ENCODE measurements at places on chromosomes 7 and 10.

GRCh38 chr10:13089345-13089744 is 10.6 kb upstream of the OPTN start:
- no peak for DNase-seq

GRCh38 chr7:3866277-3866676 is 565.2 kb downstream of the SDK1 start:
- no peak for DNase-seq

- no peak for DNase-seq
Measured at GRCh38 chr7:135825406-135825805, 76.8 kb upstream of the FAM180A start.

GRCh38 chr10:74406006-74406405 is 255.0 kb downstream of the ADK start:
- no peak for DNase-seq

DNA sequence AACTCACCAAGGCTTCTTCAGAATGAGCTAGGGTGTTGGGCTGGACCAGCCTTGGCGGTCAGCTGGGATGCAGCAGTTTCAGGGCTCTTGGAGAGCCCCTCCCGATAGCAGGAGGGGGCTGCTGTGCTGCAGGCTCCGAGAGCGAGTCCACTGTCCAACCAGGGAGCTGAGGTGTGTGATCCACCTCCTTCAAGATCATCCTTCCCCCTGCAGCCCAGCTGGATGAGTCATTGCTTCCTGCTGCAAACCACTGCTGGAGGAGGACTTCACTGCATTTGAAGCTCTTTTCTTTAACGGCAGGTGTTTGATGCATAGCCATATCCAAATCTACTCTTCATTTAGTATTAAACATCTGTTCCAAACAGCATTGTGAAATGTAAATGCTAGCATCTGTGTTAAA is 54.2 kb upstream of the EBF3 start:
- no peak for DNase-seq

DNA sequence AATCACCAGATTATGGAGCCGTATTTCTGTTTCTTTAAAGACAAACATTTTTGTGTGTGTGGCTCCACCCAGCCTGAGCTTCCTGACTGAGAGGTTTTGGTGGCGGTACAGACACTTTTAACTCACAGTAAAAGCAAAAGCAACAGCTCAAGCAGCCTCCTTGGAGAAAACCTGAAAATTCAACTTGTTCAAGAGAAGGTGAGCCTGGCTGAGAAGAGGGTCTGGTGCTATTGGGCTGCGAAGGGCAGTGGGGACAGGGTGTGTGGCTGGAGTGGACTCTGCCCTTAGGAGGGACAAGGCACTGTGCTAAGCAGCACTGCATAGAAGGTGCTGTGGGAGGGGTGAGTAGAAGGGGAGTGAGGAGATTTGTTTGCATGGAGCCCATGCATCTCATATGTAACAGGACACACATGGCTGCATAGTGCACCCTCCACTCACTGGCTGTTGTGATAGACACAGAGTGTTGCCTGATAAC is at the start of gene GIMAP7:
Gene GIMAP7, plus strand, starts transcription at position 125 of the 475 bp plus-strand sequence. CDS start 5,103 bp downstream, outside the sequence.
- DNase-seq, result no peak

DNA sequence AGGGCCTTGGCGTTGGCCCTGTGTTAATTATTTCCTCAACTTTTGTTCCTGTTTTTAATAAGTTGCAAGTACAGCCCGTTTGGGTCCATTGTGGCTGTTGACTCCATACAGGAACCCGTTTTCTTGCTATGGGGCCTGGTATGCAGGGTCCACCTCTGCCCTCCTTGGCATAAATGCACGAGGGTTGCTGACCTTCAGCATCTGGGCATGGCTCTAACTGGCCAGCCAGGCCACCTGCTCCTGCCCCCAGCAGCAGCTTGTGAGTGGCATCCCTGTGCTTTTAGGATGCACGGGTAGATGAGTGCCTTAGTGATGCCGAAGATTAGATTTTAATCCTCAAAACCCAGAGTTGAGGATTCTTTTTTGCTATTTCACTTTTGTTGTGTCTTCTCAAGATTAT is 123.2 kb downstream of the GLRX3 start:
- DNase-seq, result no peak

DNA sequence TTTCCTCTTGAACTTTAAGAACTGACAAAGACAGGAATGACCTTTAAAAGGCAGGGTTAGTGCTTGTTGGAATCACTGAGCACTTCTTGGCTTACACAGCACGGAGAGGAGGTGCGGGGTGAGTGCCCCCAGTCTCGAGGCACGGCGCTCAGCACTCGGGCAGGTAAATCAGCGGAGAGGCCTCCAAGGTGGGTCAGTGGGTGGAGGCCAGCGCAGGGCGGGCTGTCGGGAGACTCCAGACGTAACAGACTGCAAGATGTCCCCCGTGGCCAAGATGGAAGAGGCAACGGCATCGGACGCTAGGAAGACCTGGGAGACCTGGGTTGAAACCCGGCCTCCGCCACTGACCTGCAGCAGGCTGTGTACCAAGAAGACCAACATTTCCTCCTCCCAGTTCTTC is 149.4 kb downstream of the MAD1L1 start:
- no peak for DNase-seq

- DNase-seq, result no peak
Measured at GRCh38 chr7:156368053-156368843, 272.3 kb upstream of the RNF32 start.

DNA sequence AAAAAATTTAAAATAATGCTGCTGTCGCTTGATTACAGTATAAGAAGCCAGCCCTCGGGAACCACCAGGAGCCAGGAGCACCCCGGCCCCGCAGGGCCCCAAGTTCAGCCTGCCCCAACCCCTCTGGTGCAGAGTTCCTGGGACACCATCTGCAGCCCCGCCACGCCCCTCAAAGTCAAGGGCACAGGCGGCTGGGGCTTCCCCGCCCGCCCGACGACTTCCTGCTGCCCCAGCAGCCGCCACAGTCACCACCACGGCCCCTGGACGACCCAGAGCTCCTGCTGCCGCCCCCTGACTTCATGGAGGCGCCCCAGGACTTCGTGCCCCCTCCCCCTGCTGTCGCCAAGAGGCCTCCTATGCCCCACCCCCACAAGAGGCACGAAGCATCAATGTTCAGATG is 103.6 kb upstream of the PDSS1 start:
- DNase-seq, result no peak

- no peak for DNase-seq
Measured at GRCh38 chr10:114376523-114376922, 27.8 kb downstream of the AFAP1L2 start.

- no peak for DNase-seq
Measured at GRCh38 chr7:46549347-46549746, 628.3 kb upstream of the IGFBP3 start.

- no peak for DNase-seq
Measured at GRCh38 chr7:27197137-27198042, 2.5 kb downstream of the HOXA13 start.

- DNase-seq, result peak; percentile 81
Measured at GRCh38 chr7:128879939-128880746, 17.5 kb downstream of the ATP6V1F start.

GRCh38 chr7:101590663-101591435 is 38.2 kb downstream of the MYL10 start:
- DNase-seq, result no peak

DNA sequence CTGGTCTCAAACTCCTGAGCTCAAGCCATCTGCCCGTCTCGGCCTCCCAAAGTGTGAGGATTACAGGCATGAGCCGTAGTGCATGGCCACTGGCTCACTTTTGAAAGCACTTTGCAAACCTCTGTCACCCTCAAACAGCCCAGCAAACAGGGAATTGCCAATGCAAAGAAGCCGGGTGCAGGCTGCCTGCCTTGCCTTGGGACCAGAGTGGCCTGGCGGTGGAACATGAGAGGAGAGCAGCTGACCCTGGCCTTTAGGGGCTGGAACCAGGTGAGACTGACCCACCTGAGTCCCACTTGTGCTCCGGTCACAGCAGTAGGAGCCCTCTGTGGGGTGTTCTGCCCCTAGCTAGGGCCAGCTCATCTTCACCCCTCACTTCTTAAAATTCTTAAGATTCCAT is 237.1 kb upstream of the GALNT17 start:
- DNase-seq, result no peak

DNA sequence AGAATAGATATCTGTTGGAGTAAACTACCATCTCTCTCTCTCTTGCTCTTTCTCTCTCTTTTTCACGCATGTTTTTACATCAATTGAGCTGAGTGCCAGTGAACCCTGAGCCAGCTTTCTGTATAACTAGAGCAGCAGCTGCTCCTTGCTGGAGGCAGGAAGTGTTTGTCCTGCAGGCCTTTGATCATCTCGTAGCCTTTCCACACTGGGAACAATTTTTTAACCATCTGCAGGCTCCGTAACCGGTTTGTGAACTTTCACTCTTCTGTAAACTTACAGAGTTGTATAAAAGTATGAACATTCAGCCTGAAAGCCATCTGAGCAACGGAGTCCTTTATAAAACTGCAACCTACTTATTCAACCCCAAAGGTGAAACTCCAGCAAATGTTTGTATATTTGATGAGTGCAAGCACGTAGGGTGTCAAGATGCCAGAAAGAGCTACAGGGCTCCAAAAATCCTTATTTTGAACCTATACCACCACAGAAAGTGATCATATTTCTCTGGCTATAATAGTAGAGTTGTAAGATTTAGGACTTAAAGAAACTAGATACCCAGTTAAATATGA is 162.8 kb upstream of the NFE2L3 start:
- no peak for DNase-seq

- DNase-seq, result no peak
Measured at GRCh38 chr10:78627254-78627795, 441.4 kb upstream of the ZMIZ1 start.

DNA sequence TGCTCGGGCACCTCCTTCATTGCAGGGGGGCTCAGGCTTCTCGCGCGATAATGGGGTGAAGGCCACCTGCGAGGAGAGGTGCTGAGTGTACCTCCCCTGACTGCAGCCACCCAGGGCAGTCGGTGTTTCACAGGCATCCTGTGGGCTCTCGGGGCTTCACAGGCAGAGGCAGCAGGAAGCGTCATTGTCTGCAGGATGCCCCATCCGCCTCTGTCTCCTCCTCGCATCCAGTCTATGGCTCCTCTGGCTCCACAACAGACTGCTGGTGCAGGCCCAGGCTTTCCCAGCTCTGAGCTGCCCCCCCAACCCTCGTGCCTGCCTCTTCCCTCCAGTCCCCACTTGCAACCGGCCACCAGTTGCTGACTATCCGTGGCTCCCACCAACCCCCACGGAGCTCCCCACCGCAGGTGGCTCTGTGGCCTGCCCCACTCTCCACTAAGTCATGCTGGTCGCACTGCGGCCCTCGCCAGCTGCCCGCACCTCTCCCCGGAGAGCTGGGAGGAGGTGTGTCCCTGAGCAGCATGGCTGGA is 36.5 kb downstream of the CAMK2B start:
- DNase-seq, result no peak

DNA sequence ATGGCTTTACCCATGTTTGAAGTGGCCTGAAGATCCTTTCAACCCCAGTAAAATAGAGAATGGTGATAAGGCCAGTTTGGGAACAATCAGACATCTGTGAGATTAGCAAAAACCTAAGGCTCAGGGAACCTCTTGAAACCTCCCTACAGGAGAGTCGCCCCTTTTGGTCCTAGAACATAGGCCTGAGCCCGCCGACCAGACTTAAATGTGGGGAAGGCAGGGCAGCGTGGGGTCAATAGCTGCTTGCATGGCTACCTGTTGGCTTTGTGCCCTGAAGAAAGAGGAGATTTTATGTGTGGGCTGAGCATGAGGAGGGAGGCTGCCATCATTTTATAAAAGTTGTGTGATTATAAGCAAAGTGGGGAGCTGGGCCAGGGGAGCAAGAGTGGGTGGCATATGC is 97.6 kb upstream of the TBX20 start:
- DNase-seq, result no peak

DNA sequence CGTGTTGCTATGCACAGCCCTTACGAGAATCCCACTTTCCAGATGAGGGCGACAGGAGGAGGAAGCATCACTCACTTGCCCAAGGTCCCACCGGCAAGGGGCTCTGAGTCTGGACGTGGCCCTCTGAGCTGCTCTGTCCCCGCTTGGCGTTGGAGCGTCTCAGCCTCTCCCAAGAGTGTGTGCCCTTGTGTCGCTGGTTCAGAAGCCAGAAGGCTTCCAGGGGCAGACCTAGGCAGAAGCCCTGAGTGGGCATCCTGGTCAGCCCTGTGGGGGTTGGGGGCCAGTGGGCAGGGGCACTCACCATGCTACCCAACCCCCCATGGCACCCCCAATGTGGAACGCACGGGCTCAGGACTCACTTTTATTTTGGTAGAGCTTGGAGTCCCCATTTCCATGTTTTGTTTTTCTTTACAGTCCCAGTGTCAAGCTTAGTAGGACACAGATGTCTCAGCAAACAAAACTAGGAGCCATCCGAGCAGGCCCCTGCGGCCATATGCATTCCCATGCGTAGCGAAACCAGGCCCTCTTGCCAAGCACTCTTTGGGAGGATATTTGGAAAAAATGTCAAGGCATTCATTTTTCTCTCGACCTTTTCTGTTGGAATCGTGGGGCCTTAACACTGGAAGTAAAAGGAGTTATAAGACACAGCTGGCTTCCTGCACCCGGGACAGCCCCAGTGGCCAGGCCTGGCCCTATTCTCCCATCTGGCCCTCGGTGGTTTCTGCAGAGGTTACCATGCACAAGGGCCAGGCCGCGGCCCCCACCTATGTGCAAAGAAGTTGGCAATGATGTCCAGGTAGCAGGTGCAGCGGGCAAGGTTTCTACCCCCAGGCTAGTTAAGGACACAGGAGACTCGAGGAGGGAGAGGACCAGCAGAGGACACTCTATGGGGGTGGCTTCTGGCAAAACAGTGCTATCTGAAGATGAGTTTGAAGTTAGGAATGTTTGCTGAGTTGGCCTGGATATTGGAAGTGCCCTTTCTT is 97.0 kb downstream of the LHPP start:
- no peak for DNase-seq

DNA sequence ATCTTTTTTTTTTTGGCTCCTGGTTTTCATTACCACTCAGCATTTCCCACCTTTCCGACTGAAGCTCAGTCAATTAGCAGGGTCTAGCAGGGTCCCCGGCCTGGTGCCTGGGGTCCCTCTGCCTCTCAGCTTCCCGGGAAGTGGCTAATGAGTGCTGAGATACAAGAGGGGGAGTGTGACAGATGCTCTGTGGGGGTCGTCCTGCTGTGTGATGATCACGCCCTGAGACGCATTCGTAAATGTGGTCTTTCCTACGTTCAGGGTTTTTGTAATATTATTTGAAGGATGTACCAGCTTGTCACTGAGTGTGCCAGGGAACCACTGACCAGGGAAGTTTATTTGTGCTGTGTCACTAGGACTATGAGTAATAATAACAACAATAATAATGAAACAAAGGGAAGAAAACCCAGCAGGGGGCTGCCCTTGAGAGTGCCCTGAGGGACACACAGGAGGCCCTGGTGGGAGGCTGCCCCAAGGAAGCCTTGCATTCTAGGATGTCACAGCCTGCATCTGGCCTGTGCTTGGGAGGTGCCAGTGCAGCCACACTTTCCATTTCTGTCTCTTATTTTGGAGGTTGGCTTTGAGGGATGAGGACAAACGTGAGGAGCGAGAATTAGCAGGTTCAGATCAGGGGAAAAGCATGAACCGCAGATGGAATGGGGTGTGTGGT is 337.8 kb downstream of the ADARB2 start:
- DNase-seq, result no peak

DNA sequence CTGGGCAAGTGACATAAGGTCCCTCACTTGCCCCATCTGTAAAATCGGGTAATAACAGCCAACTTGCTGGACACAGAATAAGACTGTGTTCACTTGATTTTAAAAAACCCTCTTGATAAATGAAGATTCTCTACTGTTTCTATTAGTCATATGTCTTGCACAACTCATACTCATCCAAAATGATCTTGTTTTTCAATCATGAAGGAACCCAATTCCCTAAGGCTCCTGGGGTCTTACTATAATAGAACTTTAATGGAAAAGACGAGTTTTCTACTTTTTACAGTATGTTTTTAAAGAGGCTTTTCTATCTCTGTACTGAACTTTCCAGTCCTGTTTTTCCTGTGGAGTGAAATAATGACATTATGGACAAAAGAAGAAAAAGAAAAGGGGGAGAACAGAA is 103.8 kb downstream of the ARID5B start:
- DNase-seq, result no peak
